ENCODE measurements at places on chromosomes 5 and 9.

GRCh38 chr9:32635362-32635761 lies at the start of gene TAF1L:
TAF1L (minus strand) TSS chr9:32635669; CDS start chr9:32635579, 90 bp downstream.
- DNase-seq, result no peak

DNA sequence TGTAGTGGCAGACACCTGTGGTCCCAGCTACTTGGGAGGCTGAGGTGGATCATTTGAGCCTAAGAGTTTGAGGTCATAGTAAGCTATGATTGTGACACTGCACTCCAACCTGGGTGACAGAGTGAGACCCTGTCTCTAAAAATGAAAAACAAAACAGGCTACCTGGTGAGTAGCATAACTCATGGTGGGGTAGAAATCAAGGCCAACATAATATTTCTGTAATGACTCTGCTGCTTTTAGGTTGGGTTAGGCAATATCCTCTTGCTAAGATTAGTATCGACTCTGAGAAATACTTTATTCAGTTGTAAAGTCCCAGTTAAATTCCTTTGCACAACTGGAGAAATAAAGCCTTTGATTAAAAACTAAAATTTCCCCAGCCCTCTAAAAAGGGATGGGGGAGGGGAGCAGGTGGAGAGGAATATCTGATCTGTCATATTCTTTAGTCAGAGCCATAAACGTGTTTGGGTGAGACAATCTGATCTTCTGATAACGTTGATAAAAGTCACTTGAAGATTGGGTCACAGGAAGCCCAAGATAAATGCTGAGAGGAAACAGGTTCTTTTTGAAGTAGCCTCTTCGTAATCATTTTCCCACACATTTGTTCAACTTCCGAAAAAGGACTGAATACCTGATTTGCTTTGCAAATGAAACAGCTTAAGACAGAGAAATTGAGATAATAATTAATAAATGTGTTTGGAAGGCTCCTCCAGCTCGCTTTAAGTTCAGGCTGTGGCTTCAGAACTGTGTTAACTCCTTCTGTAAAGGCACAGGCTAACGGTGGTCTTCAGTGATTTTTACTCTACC lies 14.9 kb downstream of the IL4 start:
- DNase-seq, result no peak

DNA sequence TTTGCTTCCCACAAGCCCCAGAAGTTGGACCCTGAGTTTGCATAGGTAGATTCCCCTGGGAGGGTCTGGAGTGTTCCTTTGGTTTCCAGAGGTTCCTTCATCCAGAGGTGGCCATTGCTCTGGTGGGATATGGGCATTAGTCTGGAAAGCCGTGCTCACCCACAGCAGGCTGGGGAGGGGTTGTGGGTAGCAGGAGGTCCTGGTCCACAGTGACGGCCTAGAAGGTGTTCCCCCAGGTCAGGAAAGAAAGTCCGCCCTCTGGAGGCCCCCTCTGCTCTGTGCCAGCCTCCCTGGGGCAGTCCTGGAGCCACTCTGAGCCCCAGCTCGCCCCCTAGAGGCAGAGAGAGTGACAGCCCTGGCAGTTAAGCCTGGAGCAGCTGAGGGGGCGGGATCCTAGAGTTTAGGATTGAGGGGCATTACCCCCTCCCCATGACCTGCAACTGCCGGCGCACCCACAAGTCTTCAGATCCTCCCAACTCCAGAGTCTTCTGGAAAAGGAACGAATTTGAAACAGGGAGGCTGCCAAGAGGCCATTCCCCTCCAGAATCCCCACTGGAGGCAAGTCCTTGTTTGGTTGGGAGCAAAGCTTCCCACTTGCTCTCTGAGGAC lies 36.8 kb downstream of the NDST1 start:
- DNase-seq, result peak; percentile 60

DNA sequence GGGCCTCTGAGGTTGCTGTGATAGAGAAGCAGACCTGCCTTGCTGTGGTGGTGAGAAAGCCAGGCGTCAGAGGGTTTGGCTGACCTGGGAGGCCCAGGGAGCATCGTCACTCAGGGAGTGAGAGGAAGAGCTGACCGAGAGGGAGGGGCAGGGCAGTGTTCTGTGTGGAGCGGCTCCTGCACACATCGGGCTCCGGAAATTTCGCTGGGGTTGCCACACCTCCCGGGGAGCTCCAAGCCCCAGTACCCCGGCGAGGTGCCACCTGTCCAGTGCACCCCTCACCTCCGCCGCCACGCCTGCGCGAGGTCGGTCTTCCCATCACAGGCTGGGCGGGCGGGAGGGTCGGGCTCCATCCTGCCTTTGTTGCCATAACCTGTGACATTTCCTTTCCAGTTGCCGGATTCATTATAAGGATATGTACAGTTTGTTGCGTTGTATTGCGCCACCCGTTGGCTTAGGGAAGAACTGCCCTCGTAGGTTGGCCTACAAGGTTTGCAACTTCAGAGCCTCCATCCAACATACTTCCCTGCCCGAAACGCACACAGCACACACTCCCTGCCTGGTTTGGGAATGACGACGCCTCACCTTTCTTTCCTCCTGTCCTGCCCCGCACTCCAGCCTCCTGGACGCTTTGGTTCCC lies 223.2 kb downstream of the CACNA1B start:
- no peak for DNase-seq

GRCh38 chr5:154494036-154494435 lies 16.0 kb upstream of the HAND1 start:
- no peak for DNase-seq

GRCh38 chr9:91266448-91266847 lies 95.3 kb downstream of the AUH start:
- no peak for DNase-seq

DNA sequence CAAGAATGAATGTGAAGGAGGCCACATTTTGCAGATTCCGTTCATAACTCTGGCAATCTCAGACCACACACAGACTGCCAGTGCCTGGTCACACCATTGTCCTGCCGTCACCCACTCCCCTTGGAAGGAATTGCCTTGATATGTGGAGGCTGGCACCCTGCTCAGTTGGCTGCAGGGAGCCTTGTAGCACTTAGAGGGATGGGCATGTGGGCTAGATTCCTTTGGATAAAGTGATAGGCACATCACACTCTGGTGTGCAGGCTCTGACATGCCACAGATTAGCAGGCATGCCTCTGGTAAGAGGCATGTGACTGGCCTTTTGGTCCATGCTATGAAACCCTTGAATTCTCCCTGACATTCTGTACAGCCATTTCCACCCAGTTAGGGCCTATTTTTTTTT lies 254.6 kb upstream of the PIK3R1 start:
- no peak for DNase-seq

GRCh38 chr5:73816656-73817420 lies 190.8 kb downstream of the ARHGEF28 start:
- DNase-seq, result no peak

GRCh38 chr9:125146247-125146646 lies 2.9 kb upstream of the SCAI start:
- no peak for DNase-seq
